IPS DF 6.9 (cell line): ENCODE measurements at places on chromosomes 3 and 15.

- DNase-seq = no peak
These were observed 4.9 kb downstream of the MON1A start for GRCh38 chr3:49924683-49925082.

GRCh38 chr15:63522225-63522578 is 17.8 kb downstream of the USP3 start:
- DNase-seq = no peak

DNA sequence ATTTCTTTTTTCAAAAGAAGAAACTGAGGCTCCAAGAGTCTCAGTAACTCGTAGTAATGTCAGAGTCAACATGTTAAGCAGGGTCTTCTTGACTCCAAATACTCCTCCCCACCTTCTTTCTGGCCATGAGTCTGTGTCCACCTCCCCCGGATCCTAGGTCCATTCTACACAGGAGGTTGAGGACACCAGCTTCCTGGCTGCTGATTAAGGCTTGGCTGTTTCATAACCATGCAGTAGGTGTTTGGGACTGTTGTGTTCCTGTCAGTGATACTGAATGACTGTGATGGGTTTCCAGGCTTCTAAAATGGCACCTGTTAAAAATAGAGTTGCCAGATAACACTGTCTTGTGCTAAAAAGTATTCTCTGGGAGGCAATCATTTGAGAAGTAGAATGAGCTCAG is 130.8 kb upstream of the IL12A start:
- DNase-seq = no peak

DNA sequence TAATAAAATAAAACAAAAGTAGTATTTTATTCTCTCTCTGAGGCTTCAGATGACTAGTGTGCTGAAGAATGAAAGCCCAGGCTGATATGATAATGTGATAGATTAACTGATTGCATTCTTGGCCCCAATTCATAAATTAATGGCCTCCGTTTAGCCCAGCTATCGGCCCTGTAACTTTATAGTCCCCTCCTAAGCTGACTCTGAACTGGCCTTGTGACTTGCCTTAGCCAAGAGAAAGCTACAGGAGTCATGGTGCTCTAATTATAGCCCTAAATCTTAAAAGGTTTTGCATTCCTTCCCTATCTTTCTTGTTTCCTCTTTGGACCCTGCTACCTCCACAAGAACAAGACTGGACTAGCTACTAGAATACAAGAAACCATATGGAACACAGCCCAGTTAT is 123.2 kb upstream of the EPHA3 start:
- DNase-seq = no peak

DNA sequence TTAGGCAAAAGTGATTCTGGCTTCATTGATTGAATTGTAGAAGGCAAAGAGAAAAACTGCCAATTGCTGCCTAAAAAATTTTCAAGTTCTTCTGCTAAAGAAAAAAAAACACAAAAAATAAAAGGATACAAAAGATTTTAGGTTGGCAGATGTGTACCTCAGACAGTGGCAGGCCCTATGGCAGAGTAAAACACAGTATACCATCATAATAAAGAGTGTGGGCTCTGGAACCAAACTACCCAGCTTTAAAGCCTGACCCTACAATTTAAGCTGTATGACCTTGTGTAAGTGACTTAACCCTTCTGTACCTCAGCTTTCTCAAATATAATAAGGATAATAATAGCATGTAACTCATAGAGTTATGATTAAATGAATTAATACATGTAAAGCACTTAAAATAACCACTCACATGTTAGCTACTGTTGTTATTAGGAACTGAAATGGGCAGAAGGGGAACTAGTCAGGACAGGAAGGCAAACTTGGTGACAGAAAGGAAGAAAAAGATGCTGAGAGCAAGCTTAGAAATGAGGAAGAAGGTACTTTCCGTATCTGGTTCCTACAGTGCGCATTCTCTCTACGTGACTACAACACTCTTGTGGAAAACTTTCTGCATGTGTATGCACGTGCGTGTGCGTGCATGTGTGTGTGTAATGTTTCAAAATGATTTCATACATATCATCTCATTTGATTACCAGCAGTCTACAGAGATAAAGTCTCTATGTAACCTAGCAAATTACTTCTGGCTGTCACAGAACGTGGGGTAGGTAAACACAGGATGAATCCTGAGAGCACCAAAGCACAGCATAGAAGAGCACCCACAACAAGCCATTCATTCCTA is 13.6 kb upstream of the GATM start:
- DNase-seq = no peak

DNA sequence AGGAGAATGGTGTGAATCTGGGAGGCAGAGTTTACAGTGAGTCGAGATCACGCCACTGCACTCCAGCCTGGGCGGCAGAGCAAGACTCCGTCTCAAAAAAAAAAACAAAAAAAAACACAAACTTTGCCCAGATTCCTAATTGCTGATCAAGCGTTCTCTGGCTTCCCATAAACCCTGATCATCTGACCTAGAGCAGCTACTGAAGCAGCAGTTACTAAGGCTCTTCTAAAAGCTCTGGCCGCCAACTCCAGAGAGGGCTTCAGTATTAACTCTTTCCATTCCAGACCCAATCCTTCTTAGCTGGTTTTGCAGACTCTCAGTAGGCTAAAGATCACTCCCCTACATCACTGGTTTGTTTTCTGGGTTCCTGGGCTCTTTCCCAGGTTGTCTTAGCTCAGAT is 201.6 kb downstream of the IGSF11 start:
- no peak for DNase-seq

DNA sequence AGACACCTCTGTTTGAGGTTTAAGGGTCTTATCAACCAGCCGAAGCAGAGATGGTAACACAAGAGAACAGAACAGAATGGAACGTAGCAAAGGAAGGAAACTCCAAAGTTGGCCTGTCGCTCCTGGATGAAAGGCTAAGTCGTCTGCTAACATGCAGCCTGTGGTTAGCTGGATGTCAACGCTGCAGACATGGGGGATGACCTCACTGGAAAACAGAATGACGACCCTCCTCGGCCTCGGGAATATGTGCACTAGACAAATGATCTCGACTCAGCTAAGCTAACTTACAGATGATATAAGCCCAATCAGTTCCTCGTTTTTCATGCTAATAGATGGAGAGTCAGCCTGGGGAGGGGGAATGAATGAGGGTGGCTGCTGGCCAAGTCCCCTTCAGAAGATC is 177.8 kb upstream of the LRTM1 start:
- DNase-seq = no peak

- no peak for DNase-seq
These were observed 4.7 kb upstream of the BNC1 start for GRCh38 chr15:83289160-83289559.

GRCh38 chr15:77311618-77312398 is 108.1 kb downstream of the PEAK1 start:
- no peak for DNase-seq

DNA sequence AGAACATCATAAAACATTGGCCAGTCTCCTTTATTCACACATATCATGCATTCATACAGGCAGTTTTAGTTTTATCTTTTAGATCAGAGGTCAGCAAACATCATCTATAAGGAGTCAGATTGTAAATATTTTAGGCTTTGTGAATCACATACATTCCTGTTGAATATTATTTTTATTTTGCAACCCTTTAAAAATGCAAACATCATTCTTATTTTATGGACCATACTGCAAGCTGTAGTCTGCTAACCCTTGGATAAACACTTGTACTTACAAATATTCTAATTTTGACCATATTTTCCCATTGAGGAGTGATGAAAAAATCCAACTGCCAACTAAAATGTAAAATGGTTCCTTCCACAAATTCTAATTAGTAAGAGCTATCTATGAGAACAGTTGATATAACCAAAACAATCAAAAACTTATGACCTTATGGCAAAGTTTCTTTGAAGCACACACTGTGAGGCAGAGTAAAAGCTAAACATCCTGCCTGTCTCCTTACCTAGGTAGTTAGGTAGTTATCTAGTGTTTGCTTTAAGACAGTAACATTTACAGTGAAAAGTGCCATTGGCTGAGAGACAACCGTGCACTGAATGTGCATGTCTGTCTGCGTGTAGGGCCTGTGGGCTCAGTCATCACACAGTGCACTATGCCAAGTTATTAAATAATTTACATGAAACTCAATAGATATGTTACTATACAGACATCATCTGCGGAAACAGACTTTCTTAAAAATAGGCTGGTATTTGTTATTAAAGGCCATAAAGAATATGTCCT is 57.7 kb downstream of the PIK3R4 start:
- DNase-seq = no peak

DNA sequence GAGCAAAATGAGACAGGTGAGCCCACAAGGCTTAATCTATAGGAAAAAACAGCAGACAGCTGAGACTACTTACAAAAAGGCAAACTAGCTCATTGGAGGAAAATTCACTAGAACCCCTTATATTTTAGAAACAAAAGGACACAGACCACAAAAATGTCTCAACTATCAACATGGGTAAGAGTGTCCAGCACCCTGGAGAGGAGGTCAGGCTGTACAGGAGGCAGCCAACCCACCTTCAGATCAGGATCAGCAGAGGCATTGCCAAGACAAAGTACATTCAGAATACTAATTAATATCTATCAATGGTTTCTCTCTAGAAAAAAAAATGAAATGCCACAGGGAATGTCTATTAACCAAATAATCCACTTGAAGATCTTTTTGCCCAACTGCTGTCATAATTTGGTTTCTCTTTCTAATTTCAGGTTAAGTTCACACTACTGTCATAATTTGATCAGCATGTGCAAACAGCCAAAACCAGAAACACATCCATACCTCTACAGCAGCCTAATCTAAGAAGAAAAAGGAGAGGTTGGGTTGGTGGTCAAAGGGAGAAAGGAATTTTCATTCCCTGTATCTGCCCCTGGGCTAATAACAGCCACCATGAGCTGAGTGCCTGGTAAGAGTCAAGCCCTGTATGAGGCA is 26.0 kb upstream of the THBS1 start:
- no peak for DNase-seq

DNA sequence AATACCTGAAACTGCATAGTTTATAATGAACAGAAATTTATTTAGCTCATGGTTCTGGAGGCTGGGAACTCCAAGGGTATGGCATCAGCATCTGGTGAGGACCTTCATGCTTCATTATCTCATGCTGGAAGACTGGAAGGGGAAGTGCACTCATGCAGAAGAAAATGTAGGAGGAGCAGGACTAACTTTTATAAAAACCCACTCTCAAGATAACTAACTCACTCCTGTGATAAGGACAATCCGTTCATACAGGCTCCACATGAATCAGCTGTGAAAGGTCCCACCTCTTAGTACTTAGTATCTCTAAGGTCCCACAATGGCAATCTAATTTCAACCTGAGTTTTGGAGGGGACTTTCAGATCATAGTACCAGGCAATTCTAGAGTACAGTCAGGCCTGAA is 33.6 kb upstream of the APH1B start:
- DNase-seq = no peak
